Amniotic stem cell (primary cell): ENCODE measurements at places on chromosomes 13 and 19.

GRCh38 chr13:101627556-101627943 lies 175.1 kb downstream of the ITGBL1 start:
- DNase-seq: no peak

- no peak for DNase-seq
Measured at GRCh38 chr19:4575267-4576015, 16.0 kb upstream of the SEMA6B start.

DNA sequence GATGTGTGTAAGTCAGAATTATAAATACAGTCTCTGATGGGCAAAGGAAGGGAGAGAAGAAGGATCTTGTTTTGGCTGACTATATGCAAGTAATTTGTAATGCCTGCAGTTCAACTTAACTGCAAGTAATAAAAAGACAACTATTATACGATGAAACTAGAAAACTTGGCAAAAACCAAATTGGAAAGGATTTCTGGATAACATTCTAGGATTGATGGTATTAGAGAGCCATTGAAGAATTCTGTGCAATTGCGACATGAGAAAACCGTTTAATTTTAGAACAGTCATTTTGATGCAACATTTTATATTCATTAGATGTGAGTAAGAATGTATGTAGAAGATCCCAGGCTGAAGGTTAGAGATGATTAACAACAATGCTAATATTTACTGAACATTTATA lies 1334.1 kb downstream of the EFNB2 start:
- no peak for DNase-seq

DNA sequence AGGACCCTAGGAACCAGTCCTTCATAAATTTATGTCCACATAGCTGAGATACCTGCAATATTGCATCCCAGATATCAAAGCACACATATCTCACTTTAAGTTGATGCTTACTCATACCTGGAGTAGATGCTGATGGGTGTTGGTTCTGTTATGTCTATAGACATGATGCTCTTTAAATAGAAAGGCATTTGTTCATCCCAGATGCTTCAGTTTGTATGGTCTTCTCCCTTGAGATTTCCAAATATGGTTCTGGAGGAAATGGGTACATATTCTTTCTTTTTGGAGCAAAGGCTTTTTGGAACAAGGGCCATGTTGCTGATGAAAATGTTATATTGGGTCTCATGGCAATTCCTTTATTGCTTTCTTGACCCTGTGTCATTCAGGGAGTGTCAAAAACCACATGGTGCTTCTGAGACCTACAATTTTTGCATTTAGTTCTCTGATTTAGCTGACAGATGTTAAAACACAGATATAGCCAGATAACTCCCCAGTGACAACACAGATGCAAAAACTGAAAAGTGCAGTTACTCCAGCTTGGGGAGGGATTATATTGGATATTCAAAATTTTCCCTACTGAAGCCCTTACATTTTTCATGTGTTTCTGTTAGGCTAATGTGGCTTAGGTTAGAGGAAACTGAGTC lies 211.4 kb downstream of the KCNRG start:
- DNase-seq: no peak

DNA sequence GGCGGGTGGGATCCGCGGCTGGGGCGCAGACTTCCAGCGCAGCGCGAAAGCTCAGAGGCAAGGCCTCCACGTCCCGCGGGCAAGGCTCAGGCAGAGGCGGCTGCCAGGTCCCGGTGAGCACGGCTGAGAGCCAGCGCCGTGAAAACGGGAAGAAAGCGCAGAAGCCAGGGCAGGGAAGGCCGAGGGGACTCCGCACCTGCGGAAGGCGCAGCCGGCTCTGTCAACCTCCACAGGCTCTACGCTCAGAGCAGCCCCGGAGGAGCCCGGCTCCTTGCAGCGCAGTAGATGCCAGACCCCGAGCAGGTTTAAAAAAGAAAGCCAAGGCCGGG lies 131.0 kb downstream of the RNF17 start:
- DNase-seq: no peak

DNA sequence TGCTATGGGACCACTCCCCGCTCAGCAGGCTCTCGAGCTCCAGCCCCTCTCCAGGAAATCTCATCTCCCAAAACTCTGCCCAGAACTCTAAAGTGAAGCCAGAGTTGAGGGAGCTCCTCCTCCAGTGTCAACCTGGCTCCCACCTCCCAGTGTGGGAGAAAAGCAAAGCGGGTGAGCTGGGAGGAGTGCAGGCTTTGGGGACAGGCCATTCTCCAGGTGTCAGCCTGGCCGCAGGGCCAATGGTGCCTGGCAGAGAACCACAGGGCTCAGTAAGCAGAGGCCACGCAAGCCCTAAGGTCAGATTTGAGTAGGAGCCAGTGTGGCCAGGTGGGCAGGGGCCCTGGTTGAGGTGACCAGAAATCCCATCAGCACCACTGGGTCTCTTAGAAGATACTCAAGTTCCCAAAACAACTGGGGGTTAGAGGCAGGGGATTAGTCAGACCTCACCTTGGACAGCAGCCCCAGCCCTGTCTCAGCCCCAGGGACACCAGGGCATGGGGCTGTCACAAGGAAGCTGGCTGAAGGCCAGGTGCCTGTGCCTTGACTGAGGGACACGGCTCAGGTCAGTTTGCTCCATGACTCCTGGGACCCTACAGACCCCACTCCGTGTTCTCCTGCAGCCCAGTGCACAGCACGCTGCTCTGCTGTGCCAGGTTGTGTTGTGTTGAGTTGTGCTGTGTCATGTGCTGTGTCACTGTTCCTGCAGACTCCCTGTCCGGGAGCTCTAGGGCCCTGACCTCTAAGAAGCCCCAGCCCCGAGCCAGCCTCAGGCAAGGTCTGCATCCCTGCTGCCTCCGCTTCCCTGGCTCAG lies 2.8 kb upstream of the ZNF181 start:
- DNase-seq: no peak

DNA sequence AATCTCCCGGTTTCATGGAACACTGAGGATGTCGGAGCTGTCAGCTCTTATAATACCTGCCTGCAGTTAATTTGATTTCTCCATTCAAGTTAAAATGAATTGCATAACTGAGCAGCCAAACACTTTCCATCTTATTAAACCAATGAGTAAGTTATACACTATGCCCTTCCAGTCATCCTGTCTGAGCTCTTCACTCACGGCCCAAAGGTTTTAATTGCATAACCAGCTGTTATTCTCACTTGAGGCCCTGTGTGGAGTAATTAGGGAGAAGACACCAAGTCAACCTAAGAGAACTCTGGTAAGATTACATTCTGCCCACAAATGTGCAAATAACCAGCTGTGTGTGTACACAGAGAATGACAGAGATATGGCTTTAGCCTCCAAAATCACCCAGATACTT lies 303.5 kb downstream of the TBC1D4 start:
- no peak for DNase-seq

DNA sequence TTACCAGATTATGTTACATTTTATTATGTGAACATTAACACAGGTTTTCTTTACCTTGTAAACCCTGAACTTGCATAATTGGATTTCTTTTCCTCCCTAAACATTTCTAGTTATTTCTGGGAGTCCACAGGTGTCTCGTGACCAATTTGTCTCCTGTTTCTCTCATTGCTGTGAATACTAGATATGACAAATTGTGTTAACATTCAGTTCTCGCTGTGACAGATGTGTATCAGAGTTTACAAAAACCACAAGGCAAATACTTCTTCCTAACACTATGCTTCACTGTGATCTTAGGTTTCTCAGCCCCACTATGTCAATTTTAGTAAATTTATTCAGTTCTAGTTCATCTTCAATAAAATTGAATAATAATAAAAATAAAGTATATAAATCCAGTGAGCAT lies 1554.9 kb downstream of the EFNB2 start:
- DNase-seq: no peak

GRCh38 chr13:50129706-50130122 lies 114.5 kb downstream of the KCNRG start:
- no peak for DNase-seq

- DNase-seq: no peak
Measured at GRCh38 chr19:13319526-13319925, 169.3 kb downstream of the IER2 start.

- DNase-seq: no peak
Measured at GRCh38 chr19:36008336-36008978, at the start of gene SYNE4. Gene SYNE4 (minus strand): TSS chr19:36008813. CDS start chr19:36008681, 132 bp downstream.

GRCh38 chr19:1115646-1116420 lies 12.0 kb downstream of the GPX4 start:
- DNase-seq: no peak

DNA sequence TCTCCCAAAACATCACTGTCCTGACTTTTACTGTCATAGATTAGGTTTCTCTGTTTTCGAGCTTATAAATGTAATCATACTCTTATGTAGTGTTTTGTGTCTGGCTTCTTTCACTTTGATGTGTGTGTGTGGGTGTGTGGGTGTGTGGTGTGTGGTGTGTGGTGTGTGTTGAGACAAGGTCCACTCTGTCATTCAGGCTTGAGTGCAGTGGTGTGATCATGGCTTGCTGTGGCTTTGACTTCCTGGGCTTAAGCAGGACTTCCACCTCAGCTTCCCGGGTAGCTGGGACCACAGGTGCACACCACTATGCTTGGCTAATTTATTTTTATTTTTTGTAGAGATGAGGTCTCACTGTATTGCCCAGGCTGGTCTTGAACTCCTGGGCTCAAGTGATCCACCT lies 59.6 kb downstream of the PDS5B start:
- DNase-seq: no peak

- no peak for DNase-seq
Measured at GRCh38 chr19:33396701-33397535, 23.4 kb downstream of the CEBPG start.

GRCh38 chr19:38209671-38210457 lies 14.2 kb downstream of the DPF1 start:
- DNase-seq: no peak

GRCh38 chr13:20439261-20439660 lies 86.4 kb downstream of the CRYL1 start:
- no peak for DNase-seq

DNA sequence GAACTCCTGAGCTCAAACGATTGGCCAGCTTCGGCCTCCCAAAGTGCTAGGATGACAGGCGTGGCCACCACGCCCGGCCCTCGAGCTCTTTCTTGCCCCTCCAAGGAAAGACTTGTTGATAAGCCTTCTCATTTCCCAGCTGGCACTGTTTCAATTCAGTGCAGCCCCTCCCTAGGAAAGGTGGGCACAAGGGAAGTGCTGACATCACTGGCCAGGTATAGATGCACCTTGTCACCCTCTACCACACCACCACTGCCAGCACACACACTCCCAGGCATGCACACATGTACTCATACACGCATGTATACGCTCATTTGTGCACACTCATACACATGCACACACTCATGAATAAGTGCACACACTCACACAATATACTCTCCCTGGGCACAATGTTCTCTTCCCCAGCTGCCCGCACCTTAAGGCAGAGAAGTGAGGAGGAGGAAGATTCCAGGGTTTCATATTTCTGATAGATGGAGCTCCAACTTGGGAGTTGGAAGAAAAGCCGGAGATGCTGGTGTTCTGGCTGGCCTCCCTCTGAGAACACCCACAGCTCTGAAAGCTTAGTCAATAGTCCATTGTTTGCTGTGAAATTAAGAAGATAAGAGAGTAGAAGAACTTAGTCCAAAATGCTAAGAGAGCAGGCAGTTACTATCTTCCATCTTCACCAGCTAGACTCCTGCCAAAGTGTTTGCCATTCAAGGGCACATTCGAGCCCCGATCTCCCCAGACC lies 196.7 kb downstream of the FOXO1 start:
- no peak for DNase-seq

GRCh38 chr19:50344661-50345318 lies 15.6 kb upstream of the KCNC3 start:
- DNase-seq: no peak

DNA sequence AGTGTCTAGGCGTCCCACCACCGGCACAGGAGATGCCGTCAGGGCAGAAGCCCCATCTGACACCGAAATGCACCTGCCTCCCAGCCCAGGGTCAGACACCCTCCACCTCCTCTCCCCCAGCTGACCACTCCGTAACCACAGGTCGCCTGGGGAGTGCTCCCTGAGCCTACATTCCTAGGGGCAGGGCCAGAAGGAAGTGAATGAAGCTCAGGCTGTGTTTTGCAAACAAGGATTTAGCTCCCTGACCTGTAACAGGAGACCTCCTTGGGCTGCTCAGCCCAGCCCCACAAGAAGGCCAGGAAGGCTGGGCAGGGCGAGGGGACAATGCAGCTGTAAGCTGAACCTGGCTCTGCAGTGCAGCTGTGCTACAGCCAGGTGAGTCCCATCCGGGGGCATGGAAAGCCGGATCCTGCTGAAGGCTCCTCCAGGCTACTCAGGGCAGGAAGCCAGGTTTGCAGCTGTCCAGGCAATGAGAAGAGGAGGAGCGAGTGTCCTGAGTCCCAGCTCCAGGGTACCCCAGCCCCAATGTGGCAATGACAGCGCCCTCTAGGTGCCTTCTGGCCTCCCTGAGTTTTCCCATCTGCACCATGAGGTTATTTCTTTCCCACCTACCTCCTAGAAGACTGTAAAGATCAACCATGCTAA lies 42.1 kb downstream of the RHPN2 start:
- no peak for DNase-seq

GRCh38 chr19:33194532-33194885 lies 379 bp downstream of the LRP3 start:
- DNase-seq: no peak

GRCh38 chr13:95233026-95233635 lies 68.1 kb downstream of the ABCC4 start:
- DNase-seq: no peak

DNA sequence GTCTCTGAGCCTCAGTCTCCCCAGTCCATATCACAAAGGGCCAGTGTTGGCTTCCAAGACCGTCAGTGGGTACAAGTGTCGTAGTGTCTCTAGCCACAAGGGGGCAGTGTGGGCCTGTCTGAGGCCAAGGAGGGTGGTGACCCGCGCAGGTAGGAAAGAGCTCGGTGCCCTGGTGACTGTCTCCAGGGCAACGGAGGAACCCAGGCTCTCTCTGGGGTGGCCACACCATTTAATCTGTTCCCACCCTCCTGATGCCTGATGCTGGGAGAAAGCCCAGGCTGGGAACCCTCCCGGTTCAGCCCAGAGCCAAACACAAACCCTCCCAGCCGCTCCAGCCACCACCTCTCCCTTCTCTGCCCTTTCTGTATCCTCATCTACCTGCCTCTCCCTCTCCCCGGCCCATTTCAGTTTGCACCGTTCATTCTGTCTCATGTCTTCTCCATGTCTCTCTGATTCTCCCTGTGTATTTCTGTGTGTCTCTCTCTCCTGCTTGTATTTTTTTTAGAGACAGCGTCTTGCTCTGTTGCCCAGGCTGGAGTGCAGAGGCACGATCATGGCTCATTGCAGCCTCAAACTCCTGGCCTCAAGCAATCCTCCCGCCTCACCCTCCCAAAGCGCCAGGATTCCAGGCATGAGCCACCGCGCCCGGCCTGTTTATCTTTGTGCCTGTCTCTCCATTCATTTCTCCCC lies 17.5 kb upstream of the MEIS3 start:
- peak; percentile 47 for DNase-seq

- no peak for DNase-seq
Measured at GRCh38 chr13:37985281-37985680, 115.7 kb upstream of the TRPC4 start.

- no peak for DNase-seq
Measured at GRCh38 chr19:5578097-5578846, 10.5 kb upstream of the TINCR start.
